Activated T-cell treated with anti-CD3 and anti-CD28 coated beads, Interleukin-2, amount 50 U/mL, for 24 hours (primary cell): ENCODE measurements at places on chromosomes 5 and 9.

DNA sequence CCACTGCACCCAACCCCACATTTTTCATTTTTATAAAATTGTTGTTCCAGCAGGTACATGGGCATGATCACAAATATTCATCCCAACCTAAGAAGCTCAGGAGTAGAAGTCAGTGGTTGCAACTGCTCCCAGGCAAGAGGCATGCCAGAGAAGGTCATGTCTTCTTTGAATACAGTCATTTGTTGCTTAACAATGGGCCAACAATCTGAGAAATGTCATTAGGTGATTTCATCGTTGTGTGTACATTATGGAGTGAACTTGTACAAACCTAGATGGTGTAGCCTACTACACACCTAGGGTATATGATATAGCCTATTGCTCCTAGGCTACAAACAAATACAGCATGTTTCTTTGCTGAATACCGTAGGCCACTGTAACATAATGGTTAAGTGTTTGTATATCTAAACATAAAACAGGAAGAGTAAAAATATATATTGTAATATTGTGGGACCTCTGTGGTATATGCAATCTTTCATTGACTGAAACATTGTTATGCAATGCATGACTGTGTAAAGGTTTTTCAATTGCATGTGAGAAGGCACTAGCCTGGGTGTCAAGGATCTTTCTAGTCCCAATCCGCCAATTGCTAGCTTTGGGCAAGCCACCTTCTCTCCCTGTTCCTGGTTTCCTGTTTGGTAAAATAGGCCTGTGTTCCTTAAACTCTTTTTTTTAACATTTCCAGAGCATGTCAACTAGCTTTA, 27.6 kb downstream of the ATP10B start:
- no peak overlapping the region for H3K27ac ChIP-seq
- no peak for DNase-seq
- H3K4me3 ChIP-seq: no peak overlapping the region
- H3K36me3 ChIP-seq: no peaks in the 10 kb centered on the region
- no peaks in the 10 kb centered on the region for H3K27me3 ChIP-seq

- no peaks in the 10 kb centered on the region for H3K36me3 ChIP-seq
- no peaks in the 10 kb centered on the region for H3K4me1 ChIP-seq
- no peak overlapping the region for H3K4me3 ChIP-seq
- DNase-seq: no peak
- H3K27me3 ChIP-seq: peaks cover 11% of the 10 kb centered on the region
Measured at GRCh38 chr5:133807348-133807747, 161.1 kb downstream of the C5orf15 start.

DNA sequence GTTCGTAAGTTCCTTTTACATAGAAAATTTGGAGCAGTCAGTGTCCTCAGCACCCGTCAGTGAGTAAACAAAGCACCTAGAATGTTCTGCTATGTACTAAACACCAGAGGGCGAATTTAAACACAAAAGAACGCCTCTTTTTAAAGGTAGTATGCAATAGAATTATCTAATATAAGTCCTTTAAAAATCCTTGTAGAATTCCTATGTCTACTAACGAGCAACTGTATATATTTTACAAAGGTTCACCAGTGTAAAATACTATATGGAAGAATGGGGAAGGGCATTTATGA, 499 bp upstream of the TMEM232 start:
- peaks cover 8% of the 10 kb centered on the region for H3K4me1 ChIP-seq
- peak overlapping the region; percentile 79 for H3K4me3 ChIP-seq
- H3K36me3 ChIP-seq: no peaks in the 10 kb centered on the region
- peaks cover 1% of the 10 kb centered on the region for H3K27me3 ChIP-seq

GRCh38 chr9:22307013-22307711, 139.5 kb upstream of the DMRTA1 start:
- no peaks in the 10 kb centered on the region for H3K36me3 ChIP-seq
- H3K4me3 ChIP-seq: no peak overlapping the region
- no peak for DNase-seq
- no peaks in the 10 kb centered on the region for H3K4me1 ChIP-seq

- peak within 1 kb of the TSS; percentile 48 for H3K4me3 ChIP-seq
- H3K27me3 ChIP-seq: peaks cover 67% of the 10 kb centered on the region
- H3K27ac ChIP-seq: no peak within 1 kb of the TSS
- H3K36me3 ChIP-seq: no peaks in the 10 kb centered on the region
- no peak for DNase-seq
Measured at GRCh38 chr5:140925806-140926442, at the start of gene PCDHAC1. PCDHAC1 (plus strand) TSS chr5:140926299; CDS start chr5:140926893, 594 bp downstream.

DNA sequence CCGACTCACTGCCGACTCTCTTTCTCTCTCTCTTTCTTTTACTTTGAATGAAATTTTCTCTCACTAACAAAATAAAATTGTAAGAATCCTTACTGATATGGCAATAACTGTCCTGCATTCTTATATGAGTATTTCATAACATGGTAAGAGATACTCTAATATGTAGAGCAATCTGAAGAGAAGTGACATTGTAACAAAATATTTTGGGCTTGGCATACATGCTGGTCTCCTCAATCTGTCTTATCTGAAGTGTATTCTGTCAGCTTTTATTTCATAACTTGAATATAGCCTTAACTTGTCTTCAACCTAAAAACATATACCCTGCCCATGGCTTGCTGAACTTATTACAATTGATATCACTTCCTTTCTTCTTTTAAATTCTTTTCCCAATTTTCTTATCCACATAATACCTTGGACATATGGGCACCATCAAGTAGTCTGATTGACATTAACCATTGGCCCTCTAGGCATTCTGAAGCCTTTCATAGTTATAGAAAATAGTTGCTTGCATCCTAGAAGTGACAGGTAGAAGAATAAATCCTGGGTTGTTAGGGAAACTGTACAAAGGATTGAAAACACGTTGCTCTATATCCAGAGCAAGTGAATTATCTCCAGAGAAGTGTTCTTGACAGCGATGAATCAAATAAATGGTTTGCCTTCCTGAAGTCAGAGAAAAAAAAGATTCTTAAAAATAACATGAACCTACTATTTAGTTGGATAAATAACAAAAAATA, 537.6 kb upstream of the TYRP1 start:
- no peaks in the 10 kb centered on the region for H3K36me3 ChIP-seq
- no peak for DNase-seq
- no peaks in the 10 kb centered on the region for H3K27me3 ChIP-seq
- no peak overlapping the region for H3K27ac ChIP-seq
- H3K4me3 ChIP-seq: no peak overlapping the region

- no peaks in the 10 kb centered on the region for H3K36me3 ChIP-seq
- no peak for DNase-seq
- H3K27ac ChIP-seq: no peak overlapping the region
- peaks cover 7% of the 10 kb centered on the region for H3K4me1 ChIP-seq
Measured at GRCh38 chr9:115155037-115155436, 37.1 kb upstream of the TNC start.

- H3K4me3 ChIP-seq: peak overlapping the region; percentile 21
- H3K4me1 ChIP-seq: peaks cover 24% of the 10 kb centered on the region
- H3K36me3 ChIP-seq: peaks cover 14% of the 10 kb centered on the region
- no peaks in the 10 kb centered on the region for H3K27me3 ChIP-seq
Measured at GRCh38 chr9:37531699-37532098, 44.5 kb downstream of the FBXO10 start.

- H3K36me3 ChIP-seq: no peaks in the 10 kb centered on the region
- no peak overlapping the region for H3K4me3 ChIP-seq
- peaks cover 1% of the 10 kb centered on the region for H3K4me1 ChIP-seq
- DNase-seq: no peak
- H3K27me3 ChIP-seq: peaks cover 44% of the 10 kb centered on the region
- no peak overlapping the region for H3K27ac ChIP-seq
Measured at GRCh38 chr9:34869390-34869789, 88.7 kb upstream of the PHF24 start.

GRCh38 chr5:156591631-156592030, 258.5 kb upstream of the PPP1R2B start:
- H3K4me3 ChIP-seq: no peak overlapping the region
- no peak for DNase-seq
- no peaks in the 10 kb centered on the region for H3K4me1 ChIP-seq
- H3K27me3 ChIP-seq: peaks cover 39% of the 10 kb centered on the region
- no peak overlapping the region for H3K27ac ChIP-seq
- no peaks in the 10 kb centered on the region for H3K36me3 ChIP-seq

- H3K27me3 ChIP-seq: no peaks in the 10 kb centered on the region
- H3K27ac ChIP-seq: no peak overlapping the region
- H3K4me3 ChIP-seq: no peak overlapping the region
- H3K36me3 ChIP-seq: no peaks in the 10 kb centered on the region
- peaks cover 3% of the 10 kb centered on the region for H3K4me1 ChIP-seq
Measured at GRCh38 chr9:73091909-73092308, 59.8 kb upstream of the ANXA1 start.

DNA sequence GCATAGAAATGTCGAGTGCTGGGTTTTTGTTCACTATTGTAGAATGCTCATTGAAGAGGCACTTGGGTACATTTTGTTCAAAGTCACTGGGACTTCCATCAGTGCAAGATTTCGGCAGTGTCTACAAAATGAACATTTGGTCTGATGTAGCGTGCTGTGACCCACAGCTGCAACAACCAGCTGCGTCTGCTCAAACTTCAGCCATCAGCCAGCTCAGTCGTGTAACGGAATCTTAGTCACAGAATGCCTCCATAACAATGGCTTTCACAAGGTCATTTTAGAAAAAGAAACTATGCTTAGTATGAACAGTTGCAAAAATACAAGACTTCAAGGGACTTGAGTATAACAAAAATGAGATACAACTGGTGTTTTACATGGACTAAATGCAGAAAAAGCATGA, 828.1 kb upstream of the GRAMD2B start:
- no peaks in the 10 kb centered on the region for H3K27me3 ChIP-seq
- no peaks in the 10 kb centered on the region for H3K4me1 ChIP-seq
- H3K4me3 ChIP-seq: no peak overlapping the region
- no peak for DNase-seq

DNA sequence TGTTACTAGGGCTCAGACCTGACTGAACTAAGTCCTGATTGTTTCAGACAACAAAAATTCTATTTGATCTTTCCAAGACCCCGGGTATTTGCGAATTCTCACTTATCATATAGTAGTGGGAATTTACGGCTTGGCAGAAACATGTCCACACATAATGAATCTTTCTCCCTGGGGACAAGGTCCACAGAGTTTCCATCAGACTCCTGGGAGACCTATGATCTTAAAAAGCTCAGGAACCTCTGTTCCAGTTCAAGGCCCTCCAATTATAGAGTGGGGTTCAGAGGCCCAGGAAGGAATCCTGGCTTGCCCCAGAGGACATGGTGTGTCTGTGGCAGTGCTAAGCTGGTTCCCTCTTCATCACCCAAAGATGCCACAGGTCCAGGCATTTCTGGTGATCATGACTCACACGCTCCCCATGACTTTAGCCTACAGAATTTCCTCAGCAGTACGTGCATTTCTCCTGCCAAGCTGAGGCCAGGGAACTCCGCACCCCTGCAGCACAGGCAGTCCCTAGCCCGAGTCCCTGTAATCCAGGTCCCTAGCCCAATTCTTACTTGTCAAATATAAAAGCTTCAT, 12.6 kb downstream of the RAPGEF1 start:
- peak overlapping the region; percentile 61 for H3K4me3 ChIP-seq
- DNase-seq: no peak
- peak overlapping the region; percentile 96 for H3K27ac ChIP-seq
- H3K4me1 ChIP-seq: peaks cover 84% of the 10 kb centered on the region

DNA sequence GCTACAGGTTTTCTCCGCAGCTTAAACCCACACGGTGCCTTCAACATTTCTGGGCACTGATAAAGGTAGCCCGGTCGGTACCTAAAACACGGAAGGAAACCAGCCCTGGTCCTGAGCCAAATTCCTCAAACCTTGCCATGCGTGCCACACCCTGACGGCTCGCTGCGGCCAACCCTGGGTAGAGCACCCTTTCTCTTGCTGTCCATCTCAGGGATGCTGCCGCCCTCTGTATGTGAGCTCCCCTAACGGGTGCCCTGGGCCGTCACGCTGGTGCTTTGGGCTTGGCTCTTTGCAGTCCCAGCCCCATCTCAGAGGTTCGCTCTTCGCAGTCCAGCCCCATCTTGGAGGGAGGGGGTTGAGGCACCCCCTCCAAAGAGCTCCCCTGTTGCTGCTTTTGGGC, 43.9 kb downstream of the PNPLA7 start:
- no peaks in the 10 kb centered on the region for H3K36me3 ChIP-seq
- no peak overlapping the region for H3K27ac ChIP-seq

DNA sequence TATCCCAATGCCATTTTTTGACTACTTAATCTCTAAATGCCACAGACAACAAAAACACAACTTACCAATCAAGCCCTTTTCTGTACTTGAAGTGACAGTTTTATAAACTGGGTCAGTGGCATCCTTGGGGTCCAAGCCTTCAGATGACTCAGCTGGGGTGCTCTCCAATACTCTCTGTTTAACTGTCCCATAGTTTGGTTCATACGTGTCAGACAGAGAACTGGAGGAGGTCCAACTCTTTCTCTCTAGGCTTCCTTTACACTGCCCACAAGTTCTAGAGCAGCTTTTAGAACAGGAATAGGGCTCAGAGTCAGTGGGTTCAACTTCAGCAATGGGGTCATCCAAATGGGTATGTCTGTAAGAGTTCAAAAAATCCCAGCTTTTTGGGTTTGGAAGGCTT, 166.9 kb downstream of the CDC42SE2 start:
- peaks cover 95% of the 10 kb centered on the region for H3K36me3 ChIP-seq
- no peaks in the 10 kb centered on the region for H3K27me3 ChIP-seq
- H3K4me3 ChIP-seq: no peak overlapping the region

GRCh38 chr9:32350682-32351081, 33.8 kb upstream of the ACO1 start:
- H3K4me1 ChIP-seq: no peaks in the 10 kb centered on the region
- DNase-seq: no peak
- no peaks in the 10 kb centered on the region for H3K36me3 ChIP-seq
- no peak overlapping the region for H3K4me3 ChIP-seq
- no peak overlapping the region for H3K27ac ChIP-seq

GRCh38 chr9:70747261-70747718, 332.8 kb upstream of the KLF9 start:
- H3K27ac ChIP-seq: no peak overlapping the region
- peaks cover 10% of the 10 kb centered on the region for H3K27me3 ChIP-seq
- no peaks in the 10 kb centered on the region for H3K4me1 ChIP-seq

DNA sequence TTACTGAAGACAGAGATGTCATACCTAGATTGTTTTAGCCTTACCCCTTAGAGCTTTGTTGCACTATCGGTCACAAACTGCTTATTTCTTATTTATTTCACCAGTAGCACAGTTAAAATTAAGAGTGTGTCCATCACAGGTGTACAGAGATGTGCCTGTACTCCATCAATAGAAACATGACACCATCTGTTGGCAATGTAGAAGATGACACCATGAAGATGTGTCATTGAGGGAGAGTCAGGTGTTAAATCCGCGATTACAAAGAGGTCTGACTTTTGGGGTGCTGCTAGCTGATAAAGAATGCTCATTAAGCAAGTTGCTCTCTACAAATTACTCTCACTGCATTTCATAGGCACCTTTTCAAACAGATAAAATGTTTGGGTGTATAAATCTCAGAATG, 164.4 kb downstream of the SMARCA2 start:
- DNase-seq: no peak
- H3K4me1 ChIP-seq: peaks cover 10% of the 10 kb centered on the region
- no peaks in the 10 kb centered on the region for H3K27me3 ChIP-seq

DNA sequence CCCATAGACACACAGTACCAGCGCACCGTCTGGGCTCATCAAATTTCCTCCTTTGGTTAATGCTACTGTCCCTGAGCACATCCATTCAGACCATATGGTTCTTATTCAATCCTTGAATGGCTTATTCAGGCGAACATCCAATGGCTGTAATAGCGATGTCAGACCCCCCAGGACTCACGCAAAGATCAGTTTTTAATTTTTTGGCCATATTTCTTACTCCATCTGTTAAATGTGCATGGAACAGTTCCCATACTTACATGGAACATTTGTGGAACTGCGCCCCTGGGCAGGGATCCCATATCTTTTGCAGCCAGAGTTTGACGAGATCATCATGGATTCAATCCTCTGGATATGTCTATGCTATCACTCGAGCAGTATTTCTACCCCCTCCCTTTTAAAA, 213.2 kb downstream of the ADAMTS6 start:
- no peak for DNase-seq
- no peaks in the 10 kb centered on the region for H3K27me3 ChIP-seq
- H3K4me1 ChIP-seq: no peaks in the 10 kb centered on the region
